Karpas-422 (cell line): ENCODE measurements at places on chromosomes 3 and 15. TPM values are rescaled to one million over a fixed set of nuclear protein-coding genes. Genes with fewer than 3 reads are reported as not detected.

GRCh38 chr15:63463036-63463435, 41.4 kb upstream of the USP3 start:
- no peak overlapping the region for H3K27ac ChIP-seq
- no peaks in the 10 kb centered on the region; the same call in 1 of the 2 replicates for H3K4me1 ChIP-seq
- H3K27me3 ChIP-seq, result no peaks in the 10 kb centered on the region
- H3K4me3 ChIP-seq, result no peak overlapping the region

DNA sequence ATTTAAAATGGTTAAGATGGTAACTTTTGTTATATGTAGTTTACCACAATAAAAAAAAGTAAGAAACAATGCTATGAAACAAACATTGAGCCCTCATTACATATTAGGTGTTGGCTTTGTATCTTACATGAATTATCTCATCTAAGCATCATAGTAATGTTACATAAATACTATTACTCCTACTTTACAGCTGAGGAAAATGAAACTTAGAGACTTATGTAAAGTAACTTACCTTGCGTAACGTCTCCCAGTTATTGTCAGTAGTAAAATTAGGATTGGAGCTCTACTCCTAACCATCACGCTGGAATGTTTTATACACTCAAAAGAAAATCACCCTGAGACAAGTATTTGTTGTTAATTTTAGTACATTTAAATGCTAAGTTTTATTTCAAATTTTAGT, 42.2 kb downstream of the DNAJC13 start:
- DNase-seq, result no peak
- peaks cover 75% of the 10 kb centered on the region for H3K36me3 ChIP-seq
- no peak overlapping the region for H3K4me3 ChIP-seq
- H3K27me3 ChIP-seq, result no peaks in the 10 kb centered on the region
- H3K27ac ChIP-seq, result no peak overlapping the region
- H3K4me1 ChIP-seq, result no peaks in the 10 kb centered on the region

GRCh38 chr3:45140141-45140769, 5.9 kb downstream of the CDCP1 start:
- H3K4me1 ChIP-seq, result peaks cover 10% of the 10 kb centered on the region
- H3K4me3 ChIP-seq, result no peak overlapping the region
- no peaks in the 10 kb centered on the region for H3K36me3 ChIP-seq
- H3K27ac ChIP-seq, result no peak overlapping the region
- DNase-seq, result no peak

GRCh38 chr15:58515807-58516206, 84.0 kb downstream of the LIPC start:
- no peaks in the 10 kb centered on the region for H3K36me3 ChIP-seq
- no peak overlapping the region for H3K4me3 ChIP-seq
- H3K27me3 ChIP-seq, result no peaks in the 10 kb centered on the region
- H3K27ac ChIP-seq, result no peak overlapping the region
- DNase-seq, result peak; percentile 48
- peaks cover 7% of the 10 kb centered on the region for H3K4me1 ChIP-seq

The NR2E3 gene
- total RNA-seq, result not detected in 2 replicates

The PLS1 gene
- 1.4 and 3.4 TPM in 2 replicates for total RNA-seq
